Sciatic nerve (tissue), 2 donors: ENCODE measurements at places on chromosomes 7 and 10.

DNA sequence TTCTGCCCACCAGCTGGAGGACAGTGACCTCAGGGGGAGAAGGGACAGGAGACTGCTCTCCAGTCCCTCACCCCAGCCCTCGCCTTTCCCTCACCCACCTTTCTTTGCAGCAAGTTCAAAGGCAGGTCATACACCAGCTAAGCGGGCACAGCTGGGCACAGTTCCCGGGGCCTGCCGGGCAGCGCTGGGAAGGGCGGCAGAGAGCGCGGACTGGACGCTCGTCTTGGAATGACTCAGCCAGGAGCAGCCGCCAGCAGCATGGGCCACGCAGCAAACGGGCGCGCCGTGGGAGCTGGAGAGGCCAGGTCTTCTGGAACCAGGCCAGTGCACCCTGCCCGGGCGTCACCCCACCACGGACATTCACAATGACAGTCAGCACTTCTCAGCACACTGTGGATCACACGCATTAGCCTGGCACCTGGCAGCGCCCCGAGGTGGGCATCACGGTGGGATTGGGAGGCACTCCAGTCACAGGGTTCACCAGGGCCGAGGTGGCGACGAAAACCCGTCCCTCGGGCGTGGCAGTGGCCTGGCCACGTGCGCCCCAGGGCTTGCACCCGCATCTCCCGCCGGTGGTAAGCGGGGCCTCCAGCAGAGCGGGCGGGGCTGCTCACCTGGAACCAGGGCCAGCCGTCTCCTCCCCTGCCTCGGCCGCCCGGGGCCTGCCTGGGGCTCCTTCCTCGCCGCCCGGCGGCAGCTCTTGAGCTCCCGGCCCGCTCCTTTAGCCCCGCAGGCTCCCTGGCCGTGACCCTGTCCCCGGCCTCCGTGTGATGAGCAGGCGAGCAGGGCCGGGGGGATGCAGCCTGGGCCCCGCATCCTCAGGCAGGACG is 29.0 kb upstream of the WDFY4 start:
- DNase-seq, result peak; percentile 76

GRCh38 chr10:79331709-79332108 is 15.6 kb upstream of the PPIF start:
- DNase-seq, result no peak

DNA sequence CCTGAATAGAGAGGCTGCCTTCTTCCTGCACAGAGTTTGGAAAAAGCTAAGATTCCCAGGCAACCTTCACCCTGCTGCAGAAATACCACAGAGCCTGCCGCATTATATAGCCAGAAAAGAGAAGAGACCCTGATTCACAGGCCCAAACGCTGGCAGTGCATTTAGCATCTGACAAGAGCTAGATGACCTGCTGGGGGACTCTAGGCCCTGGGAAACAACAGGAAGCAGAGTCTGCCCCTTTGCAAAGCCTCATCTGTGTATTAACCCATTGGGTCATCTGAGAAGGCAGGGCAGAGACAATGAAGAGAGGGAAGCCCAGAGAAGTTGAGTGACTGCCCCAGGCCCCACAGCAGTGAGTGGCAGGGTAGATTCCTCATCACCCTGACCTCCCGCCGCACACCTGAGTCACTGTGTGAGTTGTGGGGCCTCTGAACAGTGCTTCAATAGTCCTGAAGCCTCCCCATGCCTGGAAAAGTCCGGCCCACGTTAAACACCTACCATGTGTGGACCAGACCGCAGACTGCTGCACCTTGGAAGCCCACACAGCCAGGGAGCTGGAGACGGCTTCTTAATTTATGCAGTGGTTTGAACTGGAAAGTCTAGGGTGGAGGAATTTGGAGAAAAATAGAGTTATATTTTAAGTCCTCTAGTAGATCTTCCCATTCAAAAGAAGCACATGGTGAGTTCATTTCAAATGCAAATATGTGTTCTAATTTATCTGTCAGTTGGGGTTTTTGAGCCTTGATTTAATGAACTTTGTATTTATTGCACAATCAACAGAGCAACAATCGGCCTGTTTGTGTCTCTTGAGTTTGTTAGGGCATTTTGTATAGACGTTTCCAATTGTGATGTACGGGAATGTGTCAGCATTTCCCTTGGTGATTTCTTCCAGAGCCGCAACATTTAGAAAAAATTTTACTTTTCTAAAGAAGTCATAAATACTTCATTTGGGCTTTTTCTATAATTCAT is 80.4 kb upstream of the GPR26 start:
- no peak for DNase-seq

- DNase-seq, result no peak
Measured at GRCh38 chr7:104341546-104341945, 13.1 kb downstream of the LHFPL3 start.

DNA sequence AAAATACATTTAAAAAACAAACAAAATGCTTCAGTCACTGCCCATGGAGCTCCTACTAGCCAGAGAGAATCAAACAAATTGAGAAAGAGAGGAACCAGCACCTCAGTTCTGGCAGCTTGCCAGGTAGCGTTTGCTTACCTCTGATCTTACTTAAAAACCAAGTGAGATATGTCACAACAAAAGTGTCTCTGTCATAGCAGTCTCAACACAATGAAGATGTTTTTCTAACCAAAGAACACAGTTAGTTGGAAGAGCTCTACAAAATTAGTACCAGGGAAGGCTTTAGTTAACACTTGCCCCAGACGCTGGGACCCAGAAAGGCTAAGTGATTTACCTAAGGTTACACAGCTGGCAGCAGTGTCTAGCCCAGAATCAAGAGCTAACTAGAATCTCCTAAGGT is 3.4 kb downstream of the DOCK4 start:
- peak; percentile 72 for DNase-seq

DNA sequence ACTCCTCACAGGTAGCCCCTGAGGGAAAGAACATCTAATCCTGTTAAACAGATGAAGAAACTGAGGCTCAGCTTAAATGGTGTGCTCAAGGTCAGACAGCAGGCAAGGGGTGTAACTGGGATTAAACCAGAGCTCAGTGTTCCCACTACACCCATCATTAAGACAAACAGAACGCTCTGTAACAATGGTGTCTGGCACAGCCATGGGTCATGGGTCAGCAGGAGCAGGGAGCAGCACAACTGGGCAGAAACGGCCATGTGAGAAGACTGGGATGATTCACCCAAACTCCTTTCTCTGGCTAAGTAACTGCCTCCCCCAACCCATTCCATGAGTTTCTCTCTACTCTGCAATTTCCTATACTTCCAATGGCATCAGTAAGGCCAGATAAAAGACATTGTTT is 85.5 kb upstream of the PDE1C start:
- no peak for DNase-seq
